ENCODE measurements at places on chromosomes 16 and 17. TPM values are rescaled to one million over a fixed set of nuclear protein-coding genes. Genes with fewer than 3 reads are reported as not detected.

NUDT21 gene
- 361 TPM for total RNA-seq

SLC12A3 gene
- not detected for total RNA-seq

ETV4 gene
- 2.7 TPM for total RNA-seq

MEFV gene
- 0.17 TPM for total RNA-seq

RCVRN gene
- total RNA-seq, result not detected

SMTNL2 gene
- not detected for total RNA-seq

CCL16 gene
- total RNA-seq, result not detected

RNF222 gene
- total RNA-seq, result not detected

CLEC18A gene
- total RNA-seq, result 0.81 TPM

HS3ST6 gene
- not detected for total RNA-seq

PPP1R1B gene
- not detected for total RNA-seq

RPL26 gene
- 2,997 TPM for total RNA-seq

SLC6A2 gene
- not detected for total RNA-seq

VTN gene
- total RNA-seq, result not detected

HOXB3 gene
- 2.6 TPM for total RNA-seq

MAP3K3 gene
- 32.8 TPM for total RNA-seq

CSH1 gene
- total RNA-seq, result not detected

NPIPB4 gene
- total RNA-seq, result 85.2 TPM

NPW gene
- total RNA-seq, result 1.3 TPM

HS3ST3B1 gene
- total RNA-seq, result 13.9 TPM

MYH1 gene
- not detected for total RNA-seq

SPEM1 gene
- total RNA-seq, result not detected

CRHR1 gene
- total RNA-seq, result not detected

CDR2L gene
- total RNA-seq, result 1.1 TPM

CCL7 gene
- total RNA-seq, result not detected

Measured in activated CD4-positive, alpha-beta memory T cell treated with anti-CD3 and anti-CD28 coated beads for 36 hours (primary cell).